ENCODE measurements at places on chromosomes 1 and 21.

GRCh38 chr1:164953815-164954214, 394.8 kb downstream of the PBX1 start:
- DNase-seq: no peak

GRCh38 chr1:76501586-76502219, 365.6 kb upstream of the ST6GALNAC5 start:
- no peak for DNase-seq

- no peak for DNase-seq
Measured at GRCh38 chr1:246527402-246528088, 20.5 kb upstream of the SMYD3 start.

DNA sequence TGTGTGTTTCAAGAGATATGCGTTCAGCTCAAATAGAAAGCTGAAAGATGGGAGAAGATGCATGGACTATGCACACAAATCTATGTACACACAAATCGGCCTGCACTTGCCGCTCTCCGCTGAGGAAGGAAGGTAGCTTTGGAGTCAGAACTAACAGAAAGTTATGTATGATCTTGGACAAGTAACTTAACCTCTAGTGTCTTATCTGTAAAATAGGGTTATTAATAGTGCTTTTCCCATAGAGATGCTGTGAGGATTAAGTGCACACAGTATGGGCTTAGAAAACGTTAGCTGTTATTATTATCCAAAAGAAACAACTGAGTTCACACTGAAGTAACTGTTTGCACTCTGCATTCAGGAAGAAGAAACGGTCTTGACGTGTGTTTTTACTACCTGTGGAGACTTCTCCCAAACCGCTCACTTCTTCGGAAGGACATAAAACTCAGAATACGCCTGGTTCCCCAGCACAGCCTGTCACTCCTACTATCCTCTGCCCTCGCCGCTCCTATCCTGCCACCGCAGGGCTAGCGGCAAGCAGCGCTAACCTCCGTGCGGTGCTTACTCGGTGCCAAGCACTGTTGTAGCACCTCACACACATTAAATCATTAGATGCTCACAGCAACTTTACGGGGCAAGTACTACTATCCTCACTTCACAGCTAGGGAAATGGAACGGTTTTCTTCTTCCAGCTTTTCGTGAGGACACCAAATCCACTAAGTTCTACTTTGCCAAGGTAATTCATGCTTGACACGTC, 1.3 kb downstream of the TGFBR3 start:
- no peak for DNase-seq

- DNase-seq: no peak
Measured at GRCh38 chr1:60847391-60847790, 235.0 kb upstream of the NFIA start.

DNA sequence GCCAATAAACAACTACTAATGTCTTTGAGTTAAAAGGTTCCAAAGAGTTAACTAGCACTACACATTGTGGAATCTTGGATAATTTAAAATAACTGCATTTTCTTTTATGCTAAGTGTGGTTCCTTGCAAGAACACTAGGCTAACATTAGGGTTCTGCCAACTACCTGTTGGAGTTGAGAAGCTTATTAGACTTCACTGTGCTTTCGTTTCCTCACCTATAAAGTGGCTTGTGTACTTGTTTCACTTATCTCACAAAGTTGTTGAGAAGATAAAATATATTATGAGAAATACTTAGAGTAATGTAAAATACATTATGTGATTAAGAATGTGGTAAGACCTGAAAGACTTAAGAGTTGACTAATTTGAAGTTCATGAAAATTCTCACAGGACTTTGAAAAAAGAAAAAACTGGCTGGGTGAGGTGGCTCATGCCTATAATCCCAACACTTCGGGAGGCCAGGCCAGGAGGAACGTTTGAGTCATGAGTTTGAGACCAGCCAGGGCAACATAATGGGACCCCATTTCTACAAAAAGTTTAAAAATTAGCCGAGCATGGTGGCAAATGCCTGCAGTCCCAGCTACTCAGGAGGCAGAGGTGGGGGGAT, 5.6 kb upstream of the RRAGC start:
- no peak for DNase-seq

- no peak for DNase-seq
Measured at GRCh38 chr1:219639876-219640577, 27.1 kb upstream of the ZC3H11B start.

DNA sequence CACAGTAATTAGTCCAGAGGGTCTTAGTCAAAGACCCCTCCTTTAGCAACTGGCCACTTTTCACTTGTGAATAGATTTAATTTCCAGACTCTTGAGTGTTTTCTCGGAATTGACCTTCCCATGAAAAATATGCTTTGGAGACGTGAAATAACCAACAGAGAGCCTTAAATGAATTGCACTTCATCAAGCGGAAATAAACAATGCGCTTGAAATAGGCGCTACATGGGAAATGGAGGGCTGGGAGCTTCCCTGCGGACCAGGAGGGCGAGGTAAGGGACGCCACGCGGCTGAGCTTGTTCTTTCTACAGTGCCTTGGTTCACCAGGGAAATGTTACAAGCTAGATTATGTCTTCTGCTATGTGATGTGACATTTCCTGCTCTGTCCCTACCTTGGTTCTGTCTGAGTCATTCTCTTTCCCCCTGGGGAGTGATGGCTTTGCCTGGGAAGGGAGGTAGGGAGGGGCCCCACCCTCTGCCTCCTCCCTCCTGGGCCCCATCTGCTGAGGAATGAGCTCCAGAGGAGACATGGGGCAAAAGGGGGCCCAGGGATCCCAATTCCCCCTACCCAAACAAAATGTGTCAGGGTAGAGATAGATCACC, 619.3 kb downstream of the PTPRU start:
- no peak for DNase-seq

- DNase-seq: no peak
Measured at GRCh38 chr1:27348861-27349783, 7.3 kb downstream of the SYTL1 start.

DNA sequence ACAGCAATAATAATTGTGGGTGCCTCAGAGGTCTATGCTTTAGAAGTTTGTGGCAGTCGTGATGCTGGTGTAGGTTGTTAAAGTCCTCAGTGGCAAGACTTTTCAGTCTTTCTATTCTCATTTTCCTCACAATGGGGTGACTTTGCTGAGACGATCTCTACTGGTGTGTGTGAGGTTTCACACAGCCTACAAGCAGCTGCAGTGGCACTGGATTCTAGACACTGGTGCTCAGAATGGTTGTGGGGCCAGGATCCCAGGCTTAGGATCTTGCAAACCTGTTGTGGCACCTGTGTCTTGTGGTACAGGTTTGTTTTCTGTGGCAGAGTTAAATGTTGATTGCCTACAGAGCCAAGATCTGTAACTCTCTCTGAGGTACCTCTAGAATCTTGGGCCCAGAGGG, 581.2 kb downstream of the PTPRC start:
- DNase-seq: no peak

DNA sequence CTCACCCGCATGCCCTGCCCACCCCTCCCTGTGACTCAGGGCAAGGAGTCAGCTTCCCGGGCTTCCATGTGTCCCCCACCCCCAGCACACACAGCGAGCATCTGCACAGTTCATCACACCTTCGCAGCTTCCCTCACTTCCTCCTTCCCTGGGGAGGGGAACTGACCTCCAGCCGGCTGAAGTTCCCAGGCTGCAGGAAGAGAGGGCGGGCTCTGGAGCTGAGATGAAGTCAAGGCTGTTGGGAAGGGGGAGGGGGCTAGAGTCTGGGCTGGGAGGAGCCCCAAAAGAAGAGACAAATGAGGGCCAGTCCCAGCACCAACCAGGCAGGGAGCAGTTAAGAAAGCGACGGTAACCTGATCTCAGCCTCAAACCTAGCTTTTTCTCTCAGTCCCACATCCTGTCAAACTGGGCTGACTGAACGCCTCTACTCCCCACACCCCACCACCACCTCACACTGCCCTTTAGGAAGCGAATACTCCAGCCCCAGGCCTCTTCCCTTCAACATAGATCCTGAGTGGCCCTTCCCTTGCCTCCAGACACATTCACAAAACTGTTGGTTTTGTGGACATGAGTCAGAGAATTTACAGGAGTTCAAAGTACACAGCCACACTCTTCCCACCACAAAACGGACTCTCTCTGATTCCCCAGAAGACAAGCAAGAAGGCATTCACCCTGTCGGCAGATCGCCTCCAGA, 1.8 kb downstream of the RHOC start:
- no peak for DNase-seq

GRCh38 chr1:182175361-182175931, 113.9 kb upstream of the ZNF648 start:
- DNase-seq: no peak

GRCh38 chr1:165900576-165901380, 73.4 kb downstream of the UCK2 start:
- DNase-seq: no peak

DNA sequence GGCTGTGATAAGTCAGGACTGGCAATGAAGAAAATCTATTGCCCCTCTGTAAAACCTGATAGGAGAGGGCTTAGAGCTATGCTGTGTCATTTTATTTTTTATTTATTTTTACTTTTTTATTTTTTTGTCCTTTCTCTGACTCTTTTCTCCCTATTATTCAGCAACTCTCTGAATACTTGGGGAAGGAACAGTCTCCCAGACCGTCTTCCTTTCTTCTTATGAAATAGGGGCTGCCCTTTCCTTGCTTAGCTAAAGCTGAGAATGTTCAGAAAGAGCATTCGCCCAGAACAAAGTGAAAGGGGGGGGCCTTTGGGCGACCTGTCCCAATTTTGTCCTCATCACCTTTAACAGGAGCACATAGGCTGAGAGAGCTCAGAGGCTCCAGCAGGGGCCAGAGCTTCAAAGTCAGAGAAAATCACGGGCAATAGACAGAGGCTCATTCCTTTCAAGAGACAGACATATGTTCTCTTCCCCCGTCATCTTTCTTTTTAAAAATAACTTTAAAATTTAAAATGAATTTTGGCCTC, 80.9 kb downstream of the RNF220 start:
- no peak for DNase-seq

DNA sequence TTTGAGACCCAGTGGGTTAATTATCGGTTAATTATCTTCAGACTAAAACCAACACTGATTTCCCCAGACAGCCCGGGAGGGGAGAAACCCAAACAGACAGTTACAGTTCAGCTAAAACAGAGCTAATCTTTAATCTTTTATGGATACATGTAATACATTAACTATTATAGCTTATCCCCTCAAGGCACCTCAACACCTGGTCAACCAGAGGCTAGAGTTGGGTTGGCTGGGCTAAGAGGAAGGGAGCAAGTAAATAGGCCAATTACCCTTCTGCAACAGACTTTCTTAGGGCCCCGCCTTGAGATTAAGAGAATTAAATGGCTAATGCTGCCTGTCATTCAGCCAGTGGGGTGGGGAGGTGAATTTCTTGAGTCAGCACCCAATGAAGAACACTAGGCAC, 6.6 kb upstream of the MED18 start:
- DNase-seq: no peak

DNA sequence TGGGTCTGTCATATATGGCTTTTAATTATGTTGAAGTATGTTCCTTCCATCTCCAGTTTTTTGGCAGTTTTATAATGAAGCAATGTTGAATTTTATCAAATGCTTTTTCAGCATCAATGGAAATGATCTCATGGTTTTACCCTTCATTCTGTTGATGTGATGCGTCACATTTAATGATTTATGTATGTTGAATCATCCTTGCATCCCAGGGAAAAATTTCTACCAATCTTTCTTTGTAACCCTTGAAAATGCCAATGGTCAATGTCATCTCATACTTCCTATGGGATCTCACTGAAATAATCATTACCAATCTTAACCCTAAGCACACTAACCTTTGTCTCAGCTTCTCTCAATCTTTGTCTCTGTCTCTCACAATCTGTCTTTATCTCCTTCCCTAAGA, 1004.0 kb downstream of the KCNT2 start:
- no peak for DNase-seq

DNA sequence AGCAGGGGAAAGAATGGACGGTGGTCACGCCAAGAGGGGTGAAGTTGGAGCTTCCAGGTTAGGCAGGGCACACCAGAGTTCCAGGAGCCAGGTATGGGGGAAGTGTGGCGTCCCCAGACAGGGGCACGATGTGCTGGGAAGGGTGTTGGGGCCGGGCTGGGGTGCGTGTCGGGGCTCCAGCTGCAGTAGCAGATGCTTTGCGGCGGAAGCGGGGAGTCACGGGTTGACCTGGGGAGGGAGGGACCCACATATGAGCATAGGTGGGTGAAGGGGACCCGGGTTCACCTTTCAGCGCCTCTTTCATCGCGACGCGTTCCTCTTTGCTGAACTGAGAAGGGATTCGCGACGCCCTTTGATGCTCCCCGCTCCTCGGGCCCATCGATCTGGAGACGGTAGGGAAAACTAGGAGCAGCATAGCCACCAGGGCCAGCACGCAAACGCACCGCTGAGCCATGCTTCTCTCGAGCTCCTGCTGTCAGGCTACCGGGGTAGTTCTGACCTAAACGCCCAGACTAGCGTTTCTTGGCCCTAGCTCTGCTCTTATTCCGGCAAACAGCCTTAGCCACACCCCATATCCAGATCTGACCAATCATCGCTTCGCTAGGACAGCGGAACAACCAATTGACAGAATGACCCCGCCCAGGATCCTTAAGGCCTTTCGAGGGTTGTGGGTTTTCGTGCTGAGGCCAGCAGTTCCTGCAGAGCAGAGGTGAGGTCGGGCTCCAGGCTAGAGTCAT, at the start of gene PM20D1:
TSS of gene PM20D1 (minus strand) at position 514 of the 737 bp plus-strand sequence. CDS start at position 454, 60 bp downstream.
- DNase-seq: peak; percentile 57

DNA sequence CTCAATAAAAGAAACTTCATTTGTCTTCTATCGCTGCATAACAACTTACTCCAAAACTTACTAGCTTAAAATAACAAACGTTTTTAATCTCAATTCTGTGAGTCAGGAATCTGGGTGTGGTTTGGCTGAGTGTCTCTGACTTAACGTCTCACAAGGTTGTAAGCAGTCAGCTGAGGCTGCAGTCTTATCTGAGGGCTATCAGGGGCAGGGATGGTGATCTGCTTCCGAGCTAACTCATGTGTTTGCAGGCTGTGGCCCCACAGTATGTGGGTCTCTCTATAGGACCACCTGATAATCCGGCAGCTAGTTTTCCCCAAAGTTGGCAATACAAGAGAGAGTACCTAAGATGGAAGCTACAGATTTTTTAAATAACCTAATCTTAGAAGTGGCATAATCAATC, 234.2 kb upstream of the FGGY start:
- no peak for DNase-seq

DNA sequence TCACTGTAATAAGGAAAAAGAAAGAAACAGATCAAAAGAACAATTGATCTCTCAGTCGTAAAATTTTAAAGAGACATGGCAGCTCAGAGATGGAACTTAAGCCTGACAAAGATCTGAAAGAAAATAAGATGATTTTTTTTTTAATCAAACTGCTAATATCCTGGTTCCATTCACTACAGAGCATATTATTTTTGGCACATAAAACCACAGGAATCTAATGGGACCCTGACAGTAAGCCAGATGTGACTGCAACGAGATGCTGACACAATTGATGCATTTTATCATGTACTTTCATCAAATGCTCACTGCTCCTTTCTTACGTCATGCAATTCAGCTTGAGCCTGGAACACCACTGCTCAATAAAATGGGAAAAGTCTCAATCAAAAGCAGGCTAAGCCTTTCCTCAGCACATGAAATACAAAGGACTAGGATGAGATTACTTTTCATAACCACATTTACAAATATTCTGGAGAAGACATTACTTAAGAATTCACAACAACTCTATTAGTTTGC, 16.6 kb downstream of the GPATCH2 start:
- DNase-seq: no peak

- DNase-seq: no peak
Measured at GRCh38 chr1:180928331-180929230, 15.9 kb downstream of the KIAA1614 start.

Data from substantia nigra (tissue), 51 donors.